Stimulated activated effector memory CD8-positive, alpha-beta T cell treated with anti-CD3 and anti-CD28 coated beads, Interleukin-12 subunit alpha, Interleukin-12 subunit beta, amount 100 ng/mL, for 72 hours (primary cell): ENCODE measurements at places on chromosomes 3 and 15.

DNA sequence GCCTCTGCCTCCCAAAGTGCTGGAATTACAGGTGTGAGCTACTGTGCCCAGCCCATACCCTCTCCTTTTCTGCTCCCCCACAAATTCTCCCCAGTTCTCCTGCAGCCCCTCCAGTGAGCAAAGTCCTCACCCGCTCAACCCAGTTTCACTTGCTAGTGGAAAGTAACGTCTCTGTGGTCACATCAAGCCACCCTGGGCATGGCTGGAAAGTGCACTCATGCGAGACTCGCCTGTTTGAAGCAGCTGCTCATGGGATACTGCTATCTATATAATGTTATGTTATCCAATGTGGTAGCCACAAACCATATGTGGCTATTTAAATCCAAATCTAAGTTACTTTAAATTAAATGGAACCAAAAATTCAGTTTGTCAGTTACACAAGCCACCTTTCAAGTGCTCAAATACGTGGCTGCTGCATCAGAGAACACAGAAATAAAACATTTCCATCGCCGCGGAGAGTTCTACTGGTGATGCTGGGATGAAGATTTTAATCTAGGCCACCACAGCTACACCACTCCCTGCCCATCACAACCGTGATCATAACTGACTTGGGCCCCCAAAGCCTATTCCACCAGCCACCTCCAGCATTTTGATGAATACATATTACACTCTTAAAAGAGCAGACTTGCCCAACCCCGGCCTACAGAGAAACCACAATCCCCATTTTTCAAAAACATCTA is 119.4 kb downstream of the LIPC start:
- no peak for DNase-seq

- DNase-seq, result no peak
These were observed 72.7 kb downstream of the ALDH1A2 start for GRCh38 chr15:57992761-57993355.

DNA sequence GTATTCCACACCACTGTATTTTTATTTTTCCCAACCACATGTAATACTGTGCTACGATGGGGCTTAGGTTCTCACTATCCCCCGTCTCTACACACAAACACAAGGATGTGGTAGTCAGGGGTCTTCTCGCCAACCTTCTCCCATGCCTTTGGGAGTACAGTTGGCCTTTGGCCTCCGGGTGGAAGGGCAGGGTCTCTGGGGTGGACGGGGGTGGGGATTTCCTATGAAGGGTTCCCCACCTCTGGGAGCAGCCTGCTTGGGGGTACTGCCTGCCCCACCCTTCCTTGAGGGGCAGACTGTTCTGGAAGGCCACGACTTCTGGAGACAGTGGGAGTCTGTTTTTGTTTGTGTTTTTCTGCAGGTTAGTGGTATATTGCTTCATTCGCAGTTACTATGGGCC is 21.3 kb upstream of the RAD18 start:
- no peak for DNase-seq

- DNase-seq, result no peak
These were observed 165.5 kb upstream of the TGFBR2 start for GRCh38 chr3:30440880-30441279.

GRCh38 chr3:152321955-152322377 is 53.2 kb downstream of the MBNL1 start:
- no peak for DNase-seq

GRCh38 chr15:70147178-70147760 is 49.6 kb upstream of the TLE3 start:
- DNase-seq, result no peak
